ENCODE measurements at places on chromosomes 6 and 20.

- no peak for DNase-seq
Measured at GRCh38 chr6:35046103-35046502, 95.0 kb downstream of the TCP11 start.

DNA sequence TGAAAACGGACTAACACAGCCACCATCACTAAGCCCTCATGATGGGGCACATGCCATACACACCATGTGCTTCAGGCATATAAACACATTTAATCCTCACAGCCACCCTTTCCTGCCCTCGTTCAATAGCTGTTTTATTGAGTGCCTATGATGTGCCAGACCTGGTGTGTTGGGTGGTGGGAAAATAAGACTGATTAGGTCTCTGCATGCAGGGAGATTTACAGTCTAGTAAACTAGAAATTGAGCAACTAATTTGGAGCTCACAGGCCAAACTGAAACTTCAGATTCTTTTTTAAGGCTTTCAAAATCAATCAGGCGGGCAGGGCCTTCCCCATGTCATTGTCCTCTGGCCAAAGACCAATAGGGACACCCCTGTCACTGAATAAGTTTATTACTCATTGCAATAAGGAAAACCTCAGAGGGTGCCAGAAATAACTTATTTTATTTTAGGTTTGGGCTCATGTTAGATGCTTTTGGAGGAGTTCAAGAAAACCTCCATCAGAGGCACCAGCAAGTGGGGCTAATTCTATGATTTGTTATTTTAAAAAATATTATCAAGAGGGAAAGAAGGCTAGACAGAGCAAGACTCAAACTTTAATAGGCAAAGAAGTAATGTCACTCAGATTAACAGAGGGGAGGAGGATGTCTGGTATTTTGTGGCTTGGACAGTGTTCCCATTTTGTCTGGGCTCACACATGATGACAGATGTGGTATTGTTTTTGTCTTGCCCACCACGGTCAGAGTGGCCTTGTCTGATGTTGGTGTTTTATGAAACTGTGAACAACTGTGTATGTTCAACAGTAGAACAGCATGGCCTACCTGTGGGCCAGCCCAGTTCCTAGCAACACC, 12.0 kb downstream of the ZFP64 start:
- no peak for DNase-seq

DNA sequence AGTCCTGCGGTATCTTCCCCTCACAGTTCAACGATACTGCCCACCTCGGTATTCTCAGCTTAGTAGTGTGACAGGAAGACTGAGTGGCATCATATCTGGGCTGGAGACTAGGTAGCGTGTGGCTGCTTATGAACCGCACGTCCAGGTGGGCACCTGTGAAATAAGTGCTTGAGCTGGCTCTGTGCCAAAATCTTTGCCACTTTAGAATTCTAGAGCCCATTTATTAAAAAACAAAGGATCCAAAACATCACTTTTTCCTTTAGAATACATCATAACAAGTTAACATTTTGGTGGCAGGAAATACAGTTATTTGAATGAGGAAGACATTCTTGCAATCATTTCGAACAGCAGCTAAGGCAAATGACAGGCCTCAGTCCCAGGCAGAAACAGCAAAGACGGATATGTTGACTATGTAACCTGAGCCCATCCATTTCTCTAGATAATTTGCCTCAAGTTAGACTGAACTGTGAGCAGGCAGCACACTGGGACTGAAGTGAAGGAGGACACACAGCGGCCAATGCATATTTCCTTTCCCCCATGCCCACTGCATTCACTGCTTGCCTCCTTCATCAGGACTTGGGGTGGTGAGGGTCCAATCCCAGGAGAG, 136.6 kb downstream of the GMDS start:
- no peak for DNase-seq

DNA sequence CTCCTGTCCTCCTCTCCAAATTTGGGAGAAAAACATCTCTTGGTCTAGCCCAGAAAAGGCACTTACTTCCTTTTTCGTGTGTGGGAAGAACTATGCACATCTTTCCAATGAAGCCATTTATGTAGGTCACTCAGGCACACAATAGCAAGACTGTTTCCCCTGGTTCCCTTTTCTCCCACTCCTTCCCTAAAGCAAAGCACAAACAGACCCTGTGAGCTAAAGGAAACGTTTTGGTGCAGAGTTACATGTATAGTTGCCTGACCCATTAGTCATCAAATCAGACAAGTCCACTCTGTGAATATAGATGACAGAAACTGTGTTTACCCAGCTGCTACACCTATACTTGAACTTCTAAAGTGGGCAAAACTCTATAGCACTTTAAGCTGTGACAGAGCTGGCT, 474.6 kb downstream of the COL12A1 start:
- no peak for DNase-seq

DNA sequence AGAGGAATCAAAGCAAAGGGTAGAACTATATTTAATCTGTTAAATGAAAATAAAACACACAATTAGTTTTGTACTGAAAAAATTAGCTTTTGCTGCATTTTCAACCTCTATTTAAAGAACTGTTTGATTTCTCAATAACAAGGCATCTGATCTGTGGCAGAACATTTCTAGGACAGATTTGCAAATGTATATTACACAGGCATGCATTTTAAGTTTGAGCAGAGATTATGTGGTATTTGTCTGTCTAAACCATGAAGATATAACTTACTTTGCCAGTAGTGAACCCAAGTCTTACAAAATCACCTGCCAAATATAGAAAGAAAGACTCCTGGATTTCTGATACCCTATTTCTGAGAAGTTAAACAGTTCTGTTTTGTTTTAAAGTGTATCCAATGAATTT, 71.9 kb downstream of the TFAP2B start:
- DNase-seq, result no peak

DNA sequence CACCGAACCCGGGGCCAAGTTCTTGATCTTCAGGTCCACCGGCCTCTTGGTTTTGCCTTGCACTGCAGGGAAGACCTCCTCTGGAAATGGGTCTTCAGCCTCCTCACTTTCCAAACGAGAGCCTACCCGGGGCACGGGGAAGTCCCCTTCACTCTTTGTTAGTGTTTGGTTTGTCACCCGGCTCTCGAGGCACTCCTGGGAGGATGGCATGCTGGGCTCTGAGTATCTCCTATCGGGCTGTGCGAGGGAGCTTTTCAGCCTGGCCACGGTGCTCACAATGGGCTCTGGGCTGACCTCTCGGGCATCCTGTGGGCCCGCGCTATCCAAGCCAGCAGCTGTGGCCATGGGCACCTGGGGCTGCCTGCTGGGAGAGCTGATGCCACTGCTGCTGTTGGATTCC, 8.1 kb downstream of the TAGAP start:
- DNase-seq, result no peak

GRCh38 chr6:151773382-151773781, 34.1 kb upstream of the ESR1 start:
- DNase-seq, result no peak
